Activated CD4-positive, alpha-beta T cell treated with anti-CD3 and anti-CD28 coated beads, Interleukin-2, Interleukin-4, amounts not matched to agents 100 ng/mL and 50 ng/mL, durations not matched to agents 16 hours and 8 hours (primary cell): ENCODE measurements at places on chromosomes 3 and 15.

DNA sequence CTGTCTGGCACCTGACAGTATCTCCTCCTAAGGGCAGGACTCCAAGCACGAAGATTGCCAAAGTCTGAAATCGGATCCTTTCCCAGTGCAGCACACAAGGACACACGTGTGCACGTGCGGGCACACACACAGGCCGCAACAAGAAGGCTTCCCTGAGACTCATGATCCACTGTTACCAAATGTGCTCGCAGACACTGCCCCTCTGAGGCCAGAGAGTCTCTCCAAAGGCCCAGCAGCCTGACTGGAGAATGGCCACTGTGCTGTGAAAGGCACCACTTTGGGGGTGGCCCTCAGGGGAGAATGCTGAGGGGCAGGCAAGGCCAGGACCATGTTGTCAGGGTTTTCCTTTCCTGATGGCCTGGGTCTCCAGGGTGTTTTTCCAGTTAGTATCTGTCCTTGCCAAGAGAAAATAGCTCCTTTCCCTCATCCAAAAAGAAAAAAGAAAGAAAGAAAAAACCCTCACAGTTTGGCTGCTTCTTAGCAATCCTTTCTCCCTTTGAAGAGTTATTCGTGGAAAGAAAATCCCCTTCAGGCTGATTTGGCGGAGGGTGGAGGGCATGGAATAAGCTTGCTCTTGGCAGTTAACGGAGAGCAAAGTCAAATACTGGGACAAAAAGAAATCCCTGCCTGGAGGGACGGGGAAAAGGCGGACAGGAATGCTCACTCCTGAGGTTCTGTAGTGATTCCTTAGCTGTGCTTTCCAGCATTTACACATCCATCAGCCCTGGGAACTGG lies 112.2 kb upstream of the ETV5 start:
- no peak for DNase-seq

DNA sequence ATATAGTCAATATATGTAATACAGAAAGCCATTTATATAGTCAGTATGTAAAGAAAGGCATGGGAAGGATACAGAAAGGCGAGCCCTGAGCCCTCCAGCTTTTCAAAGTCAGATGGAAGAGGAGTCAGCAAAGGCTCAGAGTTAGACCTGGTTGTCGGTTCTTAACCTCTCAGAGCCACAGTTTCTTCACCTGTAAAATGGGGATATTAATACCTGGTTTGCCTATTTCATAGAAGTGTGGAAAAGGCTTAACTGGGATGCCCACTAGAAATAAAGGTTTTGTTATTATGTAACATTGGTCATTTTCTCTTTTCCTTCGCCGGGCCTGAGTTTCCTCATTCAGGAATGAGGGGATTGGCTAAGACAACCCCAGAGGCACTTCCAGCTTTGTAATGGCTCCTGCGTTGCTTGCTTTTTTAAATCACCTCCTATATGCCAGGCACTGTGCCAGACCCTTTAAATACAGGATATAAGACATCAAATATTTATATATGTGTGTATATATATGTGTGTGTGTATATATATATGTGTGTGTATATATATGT lies 2.4 kb downstream of the CRELD1 start:
- no peak for DNase-seq

DNA sequence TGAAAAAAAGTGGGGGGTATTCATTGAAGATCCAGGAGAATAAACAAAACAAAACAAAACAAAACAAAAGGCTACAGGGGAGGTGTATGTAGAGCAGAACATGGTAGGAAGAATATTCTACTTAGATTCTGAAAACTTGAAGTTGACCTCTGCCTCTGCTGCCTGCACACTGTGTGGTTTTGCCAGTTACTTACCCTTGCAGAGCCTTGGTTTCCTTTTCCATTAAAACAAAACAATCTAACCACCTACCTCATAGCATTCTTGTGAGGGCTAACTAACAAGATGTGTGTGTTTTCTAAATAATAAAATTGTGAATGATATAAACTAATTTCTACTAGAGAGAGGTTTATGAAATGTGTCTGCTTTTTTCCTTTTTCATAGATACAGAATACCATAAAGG lies 423.1 kb downstream of the TIGIT start:
- no peak for DNase-seq

GRCh38 chr15:62075595-62076277 lies 9.0 kb downstream of the C2CD4A start:
- DNase-seq, result no peak

DNA sequence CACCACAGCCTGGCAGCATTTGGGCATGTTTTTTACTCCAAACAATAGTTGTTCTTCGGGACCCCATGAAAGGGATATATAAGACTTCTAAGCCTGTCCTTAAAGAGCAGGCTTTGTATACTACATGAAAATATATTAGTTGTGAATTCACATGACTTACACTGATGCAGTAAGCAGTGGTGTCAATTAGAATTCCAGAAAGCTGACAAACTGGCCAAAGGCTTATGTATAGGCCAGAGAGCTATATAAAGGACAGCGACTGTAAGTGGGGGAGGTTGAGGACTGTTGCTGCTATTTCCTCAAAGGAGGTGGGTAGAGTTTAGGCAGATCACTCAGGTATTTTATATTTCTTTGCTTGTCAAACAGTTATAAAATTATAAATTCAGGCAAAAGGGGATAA lies 24.8 kb downstream of the KPNA4 start:
- no peak for DNase-seq

DNA sequence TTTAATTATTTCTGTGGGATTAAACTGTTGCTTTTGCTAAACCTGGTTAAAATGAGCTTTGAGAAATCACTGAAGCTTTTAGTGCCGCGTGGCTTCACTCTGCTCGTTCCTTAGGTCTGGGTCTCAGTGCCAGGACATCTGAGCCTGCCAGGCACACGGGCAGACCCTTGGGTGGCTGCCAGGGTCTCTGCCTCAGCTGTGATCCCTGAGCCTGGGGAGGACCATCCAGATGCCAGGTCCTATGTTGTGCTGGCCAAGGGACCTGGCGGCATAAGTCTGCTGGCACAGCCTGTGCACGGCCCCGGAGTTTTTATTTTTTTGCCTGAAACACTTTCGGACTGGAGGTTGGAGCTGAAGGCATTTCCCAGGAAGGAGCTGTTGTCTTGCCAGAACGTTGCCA lies 328.1 kb downstream of the LRTM1 start:
- DNase-seq, result no peak

DNA sequence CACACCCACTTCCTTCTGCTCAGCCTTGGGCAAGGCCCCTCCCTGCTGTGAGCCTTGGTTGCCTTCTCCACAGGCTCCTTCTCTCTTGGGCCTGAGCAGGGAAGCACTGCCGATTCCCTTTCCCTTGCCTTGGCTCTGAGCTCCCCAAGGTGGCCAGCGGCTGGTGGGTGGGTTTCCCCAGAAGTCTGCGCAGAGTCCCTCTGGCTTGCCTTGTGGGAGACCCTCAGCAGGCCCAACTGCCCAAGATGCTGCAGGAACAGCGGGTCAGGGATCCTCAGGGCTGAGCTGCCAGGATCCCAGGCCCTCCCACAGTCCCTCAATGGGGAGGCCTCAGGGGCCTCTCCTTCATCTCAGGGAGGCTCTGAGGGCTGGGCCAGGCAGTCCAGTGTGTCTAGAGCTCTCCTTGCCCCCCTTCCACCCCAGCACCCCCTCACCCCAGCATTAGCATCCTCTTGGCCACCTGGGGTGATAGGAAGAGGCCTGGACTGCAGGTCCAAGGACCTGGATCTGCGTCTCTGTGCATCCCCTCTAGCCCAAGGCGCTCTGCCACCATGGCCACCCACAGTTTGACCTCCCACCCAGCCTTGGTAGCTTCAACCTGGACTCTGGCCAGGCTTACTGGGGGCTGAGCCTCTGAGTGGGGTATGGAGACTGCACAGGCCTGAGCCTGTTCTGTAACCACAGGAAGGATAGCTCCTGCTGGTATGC lies 68.6 kb downstream of the EXOG start:
- no peak for DNase-seq

- DNase-seq, result peak; percentile 71
Observed at GRCh38 chr15:64809649-64810496, 15.6 kb downstream of the PIF1 start.

DNA sequence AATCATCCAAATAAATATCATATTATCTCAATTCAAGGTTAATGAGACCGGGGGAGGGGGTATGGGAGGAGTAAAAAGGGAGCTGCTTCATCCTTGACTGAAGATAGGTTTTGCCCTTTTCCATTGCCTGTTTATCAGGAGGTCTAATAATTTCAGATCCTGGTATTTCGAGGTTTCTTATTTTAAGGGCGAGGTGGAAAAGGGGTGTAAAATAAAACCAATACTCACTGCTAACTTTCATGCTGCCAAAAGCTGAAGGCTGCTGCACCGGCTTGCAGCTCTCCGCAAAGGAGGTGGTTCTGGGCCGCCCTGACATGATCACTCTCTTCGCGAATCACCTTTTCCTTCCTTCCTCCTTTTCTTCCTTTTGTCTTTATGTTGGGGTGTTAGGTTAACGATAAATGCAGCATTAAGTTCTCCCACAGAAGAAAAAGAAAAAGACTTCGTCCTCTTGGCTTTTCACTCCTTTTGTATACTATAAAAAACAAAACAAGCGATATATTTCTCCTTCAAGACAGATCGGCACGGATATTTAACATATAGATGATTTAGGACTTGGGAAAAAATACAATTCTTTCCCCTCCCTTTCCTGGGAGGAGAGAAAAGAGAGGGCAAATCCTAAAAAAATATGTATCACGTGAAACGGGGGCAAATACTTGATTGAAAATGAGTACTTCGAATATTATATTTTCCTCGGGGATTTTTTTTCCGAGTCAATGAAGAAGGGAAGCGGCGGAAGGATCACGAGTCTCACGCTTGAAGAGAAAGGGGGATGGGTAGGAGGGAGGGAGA lies 932 bp downstream of the GSK3B start:
- DNase-seq, result peak; percentile 2

DNA sequence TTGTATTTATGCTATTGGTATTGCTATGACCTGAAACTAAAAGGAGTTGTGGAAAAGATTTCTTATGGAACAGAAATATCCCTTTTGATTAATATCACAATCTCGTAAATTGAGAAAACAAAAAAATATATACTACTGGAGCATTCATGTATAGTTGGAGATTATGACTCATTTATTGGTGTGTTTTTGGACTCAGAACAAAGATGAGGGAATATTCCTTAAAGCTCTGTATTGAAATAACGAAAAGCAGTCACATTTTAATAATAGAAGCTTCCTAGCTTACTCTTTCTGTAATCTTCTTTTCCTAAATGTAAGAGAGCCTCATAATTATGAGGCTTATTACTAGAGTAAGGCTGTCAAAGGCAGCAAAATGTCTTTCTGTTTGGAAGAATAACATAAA lies 14.3 kb downstream of the CTNNB1 start:
- no peak for DNase-seq

GRCh38 chr3:128835096-128835495 lies 44.3 kb upstream of the ACAD9 start:
- DNase-seq, result no peak

DNA sequence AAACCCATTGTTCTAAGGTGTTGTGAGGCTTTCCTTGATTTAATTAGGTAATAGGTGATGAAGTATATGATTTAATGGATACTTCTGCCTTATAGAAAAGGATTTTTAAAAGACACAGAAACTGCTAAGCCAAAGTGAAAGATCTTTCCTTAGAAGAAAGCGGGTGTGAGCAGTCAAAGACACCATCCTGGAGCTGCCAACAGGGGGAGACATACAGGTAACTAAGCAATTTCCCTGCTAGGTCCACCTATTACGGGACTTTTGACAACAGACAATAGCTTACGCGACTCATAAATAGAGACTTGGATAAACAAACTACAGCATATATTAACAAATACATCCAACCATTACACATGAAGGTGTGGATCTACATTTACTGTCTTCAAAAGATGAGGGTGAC lies 669.5 kb downstream of the SQOR start:
- DNase-seq, result peak; percentile 6

DNA sequence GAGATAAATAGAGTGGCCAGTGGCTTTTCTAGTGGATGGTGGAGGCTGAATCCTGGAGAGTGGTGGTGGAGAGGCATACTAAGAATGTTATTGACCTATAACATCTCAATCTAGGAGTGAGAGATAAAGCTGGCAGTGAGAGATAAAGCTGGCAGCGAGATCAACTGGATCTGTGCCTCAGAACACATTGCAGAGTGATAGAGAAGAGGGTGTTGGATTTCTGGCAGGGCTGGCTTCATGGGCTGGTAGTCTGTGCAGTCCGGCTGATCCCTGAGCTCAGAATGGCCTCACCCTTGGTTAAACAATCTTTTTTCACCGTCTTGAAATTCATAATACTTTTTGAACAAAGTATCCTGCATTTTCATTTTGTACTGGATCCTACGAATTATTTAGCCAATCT lies 221.2 kb downstream of the NLGN1 start:
- no peak for DNase-seq

DNA sequence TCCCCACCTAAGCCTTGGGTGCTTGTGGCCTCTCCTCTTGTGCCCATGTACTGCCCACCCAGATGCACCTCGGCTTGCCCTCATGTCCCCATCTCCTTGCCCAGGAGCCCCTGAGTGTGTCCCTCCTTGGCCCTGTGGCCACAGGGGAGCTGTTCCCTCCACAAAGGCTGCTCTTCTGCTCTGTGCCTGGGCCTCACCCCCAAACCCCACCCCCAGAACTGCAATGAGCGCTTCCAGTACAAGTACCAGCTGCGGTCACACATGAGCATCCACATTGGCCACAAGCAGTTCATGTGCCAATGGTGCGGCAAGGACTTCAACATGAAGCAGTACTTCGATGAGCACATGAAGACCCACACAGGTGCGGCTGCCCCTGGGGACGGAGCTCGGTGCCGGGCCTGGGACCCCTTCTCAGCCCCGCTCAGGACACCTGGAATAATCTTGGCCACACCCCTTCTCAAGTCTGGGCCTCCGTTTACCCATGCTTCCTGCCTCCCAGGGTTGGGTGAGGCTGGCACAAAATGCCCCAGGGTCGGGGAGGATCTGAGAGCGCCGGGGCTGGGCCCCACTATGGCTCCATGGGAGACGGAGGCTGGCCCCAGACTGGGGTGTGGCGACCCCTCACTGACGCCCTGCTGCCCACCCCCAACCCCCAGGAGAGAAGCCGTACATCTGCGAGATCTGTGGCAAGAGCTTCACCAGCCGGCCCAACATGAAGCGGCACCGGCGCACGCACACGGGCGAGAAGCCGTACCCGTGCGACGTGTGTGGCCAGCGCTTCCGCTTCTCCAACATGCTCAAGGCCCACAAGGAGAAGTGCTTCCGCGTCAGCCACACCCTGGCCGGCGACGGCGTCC lies 10.3 kb downstream of the ZBTB47 start:
- DNase-seq, result no peak

GRCh38 chr3:114436182-114436581 lies 142.4 kb downstream of the TIGIT start:
- no peak for DNase-seq

GRCh38 chr3:140593766-140594165 lies 84.1 kb upstream of the TRIM42 start:
- DNase-seq, result no peak

GRCh38 chr15:96035635-96036034 lies 294.9 kb upstream of the NR2F2 start:
- no peak for DNase-seq
